ENCODE measurements at places on chromosomes 7 and 10.

- peak; percentile 36 for DNase-seq
These were observed 53.7 kb upstream of the SHH start for GRCh38 chr7:155865830-155866525.

- no peak for DNase-seq
These were observed 23.2 kb upstream of the SDK1 start for GRCh38 chr7:3277604-3278572.

DNA sequence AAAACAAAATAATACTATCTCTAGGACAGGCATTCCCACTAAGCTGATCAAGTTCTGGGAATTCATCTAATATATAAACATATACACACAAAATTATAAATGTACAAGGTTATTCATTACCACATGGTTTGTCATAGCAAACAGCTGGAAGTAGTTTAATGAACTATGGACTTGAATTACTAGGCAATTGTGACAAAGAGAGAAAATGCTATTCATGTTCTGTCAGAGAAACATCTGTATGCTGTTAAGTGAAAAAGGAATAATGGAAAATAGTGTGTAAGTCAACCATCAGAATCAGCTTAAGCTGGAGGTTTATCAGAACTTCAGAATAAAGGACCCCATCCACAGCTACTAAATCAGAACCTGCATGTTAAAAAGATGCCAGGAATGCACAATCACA is 2.8 kb downstream of the ZNF248 start:
- no peak for DNase-seq

GRCh38 chr10:11697718-11698527 is 44.3 kb upstream of the ECHDC3 start:
- DNase-seq, result no peak

GRCh38 chr10:51875610-51876009 is 176.2 kb upstream of the CSTF2T start:
- DNase-seq, result no peak

All from transverse colon (tissue), 4 donors.